ENCODE measurements at places on chromosomes 12 and 14. TPM values are rescaled to one million over a fixed set of nuclear protein-coding genes. Genes with fewer than 3 reads are reported as not detected.

- DNase-seq = no peak
Observed at GRCh38 chr12:97748298-97748697, 285.7 kb downstream of the RMST start.

- no peak for DNase-seq
Observed at GRCh38 chr12:107537464-107538119, 148.0 kb upstream of the PWP1 start.

DNA sequence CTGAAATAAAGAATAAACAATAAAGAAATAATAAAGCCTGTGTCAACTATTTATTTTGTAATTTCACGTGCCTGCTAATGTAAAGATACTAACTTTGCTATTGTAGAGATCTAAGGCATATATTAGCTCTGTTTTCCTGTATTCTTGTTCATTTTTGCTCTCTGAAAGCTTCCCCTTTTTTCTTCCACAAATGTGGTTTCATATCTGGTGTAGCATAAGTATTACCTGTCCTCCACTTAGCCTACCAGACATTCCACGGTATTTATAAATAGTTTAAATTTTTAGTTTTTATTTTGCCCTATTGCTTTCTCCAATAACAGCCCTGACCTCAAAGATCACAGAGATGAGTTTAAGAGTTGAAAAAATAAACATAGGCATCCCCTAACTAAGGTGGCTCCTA, 92.6 kb upstream of the ATP2B1 start:
- DNase-seq = no peak

- DNase-seq = no peak
Observed at GRCh38 chr12:113782873-113783272, 183.3 kb downstream of the RBM19 start.

- DNase-seq = no peak
Observed at GRCh38 chr14:88632512-88632911, 69.7 kb downstream of the ZC3H14 start.

GRCh38 chr12:123983822-123984485, 10.9 kb downstream of the ZNF664 start:
- peak; percentile 13 for DNase-seq

DNA sequence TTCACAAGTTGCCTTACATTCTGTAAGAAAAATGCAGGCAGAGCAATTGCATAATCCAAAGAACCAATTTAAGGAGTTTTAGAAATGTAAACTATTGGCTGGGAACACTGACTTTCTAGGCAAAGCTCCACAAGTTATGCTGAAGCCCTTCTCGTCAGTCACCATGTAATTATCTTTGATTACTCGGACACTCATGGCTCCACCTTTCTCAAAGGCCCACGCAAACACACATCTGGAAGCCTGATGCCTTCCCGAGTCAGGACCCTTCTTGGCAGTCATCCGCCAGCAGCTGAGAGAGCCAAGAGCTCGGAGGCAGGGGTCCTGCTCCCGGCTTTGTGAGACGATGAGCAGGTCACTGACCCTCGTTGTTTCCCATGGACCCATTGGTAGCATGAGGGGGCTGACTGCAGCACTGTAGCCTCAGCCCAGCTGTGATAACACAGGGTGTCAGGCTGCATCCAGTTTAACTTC, 202.2 kb downstream of the TMEM132D start:
- no peak for DNase-seq

- DNase-seq = no peak
Observed at GRCh38 chr12:6459004-6459337, 7.1 kb downstream of the TAPBPL start.

- DNase-seq = no peak
Observed at GRCh38 chr12:123111498-123112165, 39.3 kb downstream of the PITPNM2 start.

DNA sequence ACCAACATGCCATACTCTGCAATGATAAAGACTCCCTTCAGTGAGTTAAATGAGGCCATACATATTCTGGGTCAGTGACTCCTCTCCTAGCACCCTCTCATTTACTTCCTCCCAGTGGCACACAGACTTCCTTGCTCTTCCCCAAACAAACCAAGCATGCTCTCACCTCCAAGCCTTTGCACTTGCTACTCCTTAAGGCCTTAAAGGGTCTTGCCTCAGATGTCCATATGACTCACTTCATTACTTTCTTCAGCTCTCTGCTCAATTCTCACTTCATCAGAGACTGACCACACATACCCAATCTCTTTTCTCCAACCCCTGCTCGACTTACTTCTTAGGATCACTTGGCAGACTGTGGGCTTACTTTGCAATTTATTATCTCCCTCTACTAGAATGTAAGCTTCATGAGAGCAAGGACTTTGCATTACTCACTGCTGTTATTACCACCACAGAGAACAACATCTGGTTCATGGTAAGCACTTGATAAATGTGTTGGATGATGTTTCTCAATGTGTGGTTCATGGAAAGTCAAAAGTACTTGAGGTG, 22.8 kb downstream of the DDX24 start:
- DNase-seq = no peak

DNA sequence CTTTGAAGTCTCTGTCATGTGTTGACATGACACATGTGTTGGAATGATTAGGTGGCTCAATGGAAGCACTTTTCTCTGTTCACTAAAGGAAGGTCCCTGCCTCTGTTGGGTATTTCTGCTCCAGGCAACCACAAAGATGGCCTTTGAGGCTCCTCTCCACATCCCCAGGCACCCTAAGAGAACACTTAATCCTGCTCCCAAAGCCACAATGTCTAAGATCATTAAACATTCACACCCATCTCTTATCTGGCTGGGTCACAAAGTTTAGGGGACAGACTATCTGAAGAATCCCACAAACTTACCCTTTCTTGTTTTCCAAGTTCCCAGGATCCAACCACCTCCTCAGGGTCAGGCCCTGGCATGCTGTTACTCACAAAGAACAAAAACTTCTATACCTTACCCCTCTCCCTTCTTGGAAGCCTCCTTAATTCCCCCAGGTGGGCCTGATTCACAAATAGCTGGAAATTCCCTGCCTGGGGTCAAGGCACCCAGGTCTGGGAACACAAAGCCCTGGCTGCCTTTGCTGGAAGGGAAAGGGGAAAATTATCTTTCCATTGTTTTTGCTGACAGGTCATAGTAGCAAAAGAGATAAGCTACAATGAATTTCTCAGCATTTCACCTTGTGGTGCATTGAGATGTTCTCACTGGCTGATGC, 333.7 kb downstream of the PCNX1 start:
- no peak for DNase-seq

The LRP1-AS gene
- total RNA-seq = not detected

The KRT85 gene
- total RNA-seq = not detected

The ZBTB42 gene
- total RNA-seq = 3.3 TPM

The ACSS3 gene
- not detected for total RNA-seq

Measured in T-helper 17 cell (primary cell).